RCC 7860 (cell line): ENCODE measurements at places on chromosomes 2 and 18.

DNA sequence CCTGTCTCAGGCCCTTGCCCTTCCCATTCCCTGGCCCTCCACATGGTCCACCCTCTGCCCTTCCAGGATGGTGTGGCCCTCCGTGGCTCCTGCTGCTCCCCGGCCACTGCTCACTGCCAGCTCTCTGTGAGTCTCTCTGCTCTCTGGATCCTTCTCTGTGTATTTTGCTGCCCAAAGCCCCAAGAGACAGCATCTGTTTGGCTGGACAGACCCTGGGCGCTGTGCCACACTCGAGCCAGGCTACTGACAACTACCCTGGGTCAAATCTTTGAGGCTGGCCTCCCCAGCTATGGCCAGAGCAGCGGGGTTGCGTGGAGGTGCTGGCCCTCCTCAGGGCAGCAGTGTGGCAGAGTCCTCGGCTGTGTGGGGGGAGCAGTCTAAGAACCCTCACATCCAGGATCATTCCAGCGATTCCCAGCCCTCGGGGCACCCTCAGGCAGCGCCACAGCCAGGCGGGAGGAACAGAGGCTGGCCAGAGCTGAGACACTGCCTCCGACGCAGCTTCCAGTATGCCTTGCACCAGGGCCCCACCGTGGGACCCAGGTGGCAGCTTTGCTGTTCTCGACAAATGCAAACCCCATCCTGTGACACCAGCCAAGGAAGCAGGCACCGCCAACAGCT lies 139.4 kb upstream of the GLI2 start:
- DNase-seq = no peak

- DNase-seq = no peak
Measured at GRCh38 chr2:240961910-240962299, 36.5 kb upstream of the SNED1 start.

DNA sequence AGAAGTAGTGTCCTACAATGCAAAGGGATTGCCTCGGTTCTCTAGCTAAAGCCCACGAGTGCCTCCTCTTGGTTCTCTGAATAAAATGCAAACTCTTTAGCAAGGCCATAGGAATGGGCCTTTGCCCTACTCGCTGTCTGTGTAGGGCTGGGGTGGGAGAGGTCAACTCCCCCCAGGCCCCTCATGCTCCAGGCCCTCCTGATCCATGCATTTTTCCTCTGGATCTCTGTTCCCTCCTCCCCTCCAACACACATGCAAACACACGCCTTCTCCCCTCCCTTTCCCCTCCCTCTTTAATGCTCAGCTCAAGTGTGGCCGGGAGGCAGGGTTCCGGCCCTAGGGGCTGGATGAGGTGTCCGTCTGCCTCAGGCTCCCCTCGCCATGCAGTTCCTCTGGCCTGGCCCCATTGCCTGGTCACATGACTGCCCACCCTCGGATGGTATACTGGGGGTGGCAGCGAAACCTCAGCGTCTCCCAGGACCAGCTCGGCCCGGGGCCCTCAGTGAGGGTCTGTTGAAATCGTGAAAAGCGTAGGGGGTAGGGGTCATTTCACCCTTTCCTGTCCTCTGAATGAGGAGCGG lies 14.9 kb upstream of the KLF11 start:
- no peak for DNase-seq

GRCh38 chr2:204881655-204882054 lies 336.4 kb downstream of the PARD3B start:
- DNase-seq = no peak

DNA sequence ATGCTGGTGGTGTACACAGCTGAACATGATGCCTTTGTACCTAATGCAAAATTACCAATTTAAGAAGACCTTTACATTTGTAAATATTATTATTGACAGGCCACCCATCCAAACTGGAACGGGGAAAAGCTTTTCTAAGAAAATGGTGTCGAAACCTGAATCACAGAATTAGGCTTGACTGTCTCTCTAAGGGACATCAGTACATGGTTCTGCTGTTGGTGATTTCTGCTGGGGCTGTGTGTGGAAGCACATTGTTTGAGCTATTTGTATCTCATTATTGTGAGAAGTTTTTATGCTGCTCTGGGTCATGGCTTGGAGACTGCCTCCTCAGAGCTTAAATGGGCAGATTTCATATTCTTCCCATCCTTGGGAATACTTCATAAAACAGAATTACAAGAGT lies 420.9 kb upstream of the POU3F3 start:
- DNase-seq = no peak

DNA sequence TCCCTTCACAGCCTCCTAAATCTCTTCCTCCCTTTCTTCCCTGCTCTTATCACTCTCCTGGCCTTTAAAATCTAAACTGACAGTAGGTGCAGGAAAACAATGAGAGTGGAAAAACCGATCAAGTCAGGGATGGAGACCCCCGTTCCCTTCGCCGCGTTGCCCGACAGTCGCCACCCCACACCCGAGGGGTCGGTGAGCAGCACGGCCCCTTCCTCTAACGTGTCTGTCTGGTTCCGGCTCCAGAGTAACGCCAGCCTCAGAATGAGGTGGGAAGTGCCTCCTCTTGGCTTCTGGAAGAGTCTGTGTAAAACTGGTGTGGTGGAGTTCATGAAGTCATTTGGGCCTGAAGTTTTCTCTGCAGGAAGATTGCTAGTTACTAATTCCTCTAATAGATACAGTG lies 138.6 kb downstream of the NFATC1 start:
- no peak for DNase-seq

DNA sequence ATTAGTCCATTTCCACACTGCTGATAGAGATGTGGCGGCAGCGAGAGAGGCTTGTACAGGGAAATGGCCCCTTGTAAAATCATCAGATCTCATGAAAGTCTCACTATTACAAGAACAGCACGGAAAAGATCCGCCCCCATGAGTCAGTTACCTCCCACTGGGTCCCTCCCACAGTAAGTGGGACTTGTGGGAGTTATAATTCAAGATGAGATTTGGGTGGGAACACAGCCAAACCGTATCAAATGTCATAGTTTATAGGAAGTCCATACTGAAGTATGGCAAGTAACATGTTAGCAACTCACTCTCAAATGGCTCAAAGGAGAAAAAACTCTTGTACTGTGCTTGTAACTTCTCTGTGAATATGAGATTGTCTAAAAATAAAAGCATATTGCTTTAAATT lies 56.1 kb downstream of the FARP2 start:
- no peak for DNase-seq

DNA sequence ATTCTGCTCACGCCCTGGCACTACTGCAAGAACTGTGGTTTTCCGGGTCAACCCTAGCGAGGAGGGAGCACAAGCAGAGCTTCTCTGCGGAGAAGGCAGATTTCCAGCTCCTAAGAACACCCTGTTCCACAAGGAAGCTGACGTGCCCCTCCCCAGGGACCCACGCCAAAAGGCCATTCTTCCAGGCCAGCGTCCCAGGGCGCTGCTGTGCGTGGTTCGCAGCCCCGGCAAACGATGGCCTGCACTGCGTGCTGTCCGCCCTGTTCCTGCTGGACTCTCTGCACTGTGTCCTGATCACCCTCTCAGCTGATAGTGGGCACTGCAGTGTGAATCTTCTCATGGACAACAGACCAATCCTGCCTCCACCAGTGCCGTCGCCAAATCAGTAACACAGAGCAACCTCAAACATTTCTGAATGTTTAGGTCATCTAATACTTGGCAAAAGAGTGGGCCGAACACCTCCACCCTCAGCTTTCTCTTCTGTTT lies 49.1 kb downstream of the ADI1 start:
- DNase-seq = peak; percentile 76
